ENCODE measurements at places on chromosomes 4 and X.

GRCh38 chr4:46392421-46392820, 2.5 kb upstream of the GABRA2 start:
- DNase-seq, result no peak

GRCh38 chr4:130110189-130110588, 1014.2 kb downstream of the C4orf33 start:
- DNase-seq, result no peak

- peak; percentile 44 for DNase-seq
These were observed at the start of gene NUDT6 for GRCh38 chr4:122921971-122922876. Gene NUDT6, minus strand, starts transcription at chr4:122922597. Its CDS starts 25 bp downstream, at chr4:122922572.

GRCh38 chrX:33379839-33380238, 168.5 kb upstream of the DMD start:
- no peak for DNase-seq

DNA sequence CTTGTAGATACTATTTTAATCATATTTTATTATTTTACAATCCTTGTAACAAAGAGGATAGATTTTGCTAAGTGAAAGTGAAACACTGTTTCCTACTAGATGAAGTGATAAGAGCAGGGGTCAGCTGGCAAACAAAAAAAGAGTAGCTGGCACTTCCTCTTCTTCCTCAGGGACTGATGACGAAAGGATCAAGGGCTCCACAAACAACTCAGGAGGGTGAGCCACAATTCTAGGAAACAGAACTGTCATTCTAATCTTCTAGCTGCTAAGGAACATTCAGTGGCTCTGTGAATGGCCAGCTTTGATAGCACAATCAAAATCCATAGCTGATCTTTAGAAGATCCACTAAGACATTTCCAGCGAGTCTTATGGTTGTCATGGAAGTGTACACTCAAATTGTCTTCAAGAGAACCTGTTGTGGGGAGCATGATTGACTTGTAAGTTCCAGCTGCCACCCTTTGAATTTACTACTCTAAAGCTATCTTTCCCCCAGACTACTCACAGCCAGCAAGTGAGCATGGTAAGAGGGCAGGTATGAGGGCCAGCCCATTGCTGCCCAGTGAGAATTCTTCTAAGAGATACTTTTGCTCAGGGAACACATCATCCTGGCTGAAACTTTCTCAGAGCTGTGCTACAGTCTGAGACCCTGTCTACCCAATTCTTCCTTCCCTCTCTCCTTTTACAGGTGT, 275.7 kb upstream of the RASGEF1B start:
- no peak for DNase-seq
